ENCODE measurements at places on chromosomes 6 and 20.
A peak's percentile ranks its signal among the peaks of the same experiment; 100 is the strongest.

- no peak for DNase-seq
Measured at GRCh38 chr6:166582258-166582657, 4.2 kb downstream of the RAMACL start.

DNA sequence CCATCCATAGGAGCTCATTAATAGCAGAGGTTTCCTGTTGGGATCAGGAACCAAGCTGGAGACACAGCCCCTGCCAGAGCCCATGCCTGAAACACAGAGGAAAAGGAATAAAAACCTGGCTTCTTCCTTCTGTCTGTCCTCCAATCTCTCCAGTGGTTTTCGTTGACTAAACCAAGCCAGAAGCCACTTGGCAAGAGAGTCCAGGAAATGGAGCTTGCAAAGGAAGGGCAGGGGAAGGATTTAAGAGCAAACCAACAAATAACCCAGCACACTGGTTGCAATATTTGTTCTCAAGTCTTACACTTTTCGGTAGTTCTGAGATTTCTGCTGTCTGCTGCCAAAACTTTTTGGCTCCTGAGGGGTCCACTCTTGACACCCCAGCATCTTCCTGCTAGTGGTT, 137.0 kb upstream of the BMP2 start:
- DNase-seq: no peak

DNA sequence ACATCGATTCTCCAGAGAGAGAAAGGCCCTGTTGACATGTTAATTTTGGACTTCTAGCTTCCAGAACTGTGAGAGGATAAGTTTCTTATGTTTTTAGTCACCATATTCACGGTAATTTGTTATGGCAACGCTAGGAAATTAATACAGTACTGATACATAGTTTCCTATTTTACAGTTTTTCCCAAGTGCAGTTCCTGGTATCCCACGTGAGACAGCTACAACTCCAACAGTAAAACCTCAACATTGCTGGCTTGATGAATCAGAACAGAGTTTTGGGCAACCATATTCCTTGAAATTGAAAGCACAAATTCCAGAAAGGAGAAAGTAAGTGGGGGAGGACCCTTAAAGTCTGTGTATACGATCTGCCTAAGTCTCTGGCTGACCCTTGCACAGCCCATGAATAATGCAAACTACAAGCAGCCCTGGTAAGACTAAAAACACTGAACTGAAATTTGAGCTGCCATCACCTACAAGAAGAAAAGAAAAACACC, 505.1 kb upstream of the NRSN1 start:
- DNase-seq: no peak

GRCh38 chr6:113825781-113826180, 31.4 kb upstream of the MARCKS start:
- no peak for DNase-seq

DNA sequence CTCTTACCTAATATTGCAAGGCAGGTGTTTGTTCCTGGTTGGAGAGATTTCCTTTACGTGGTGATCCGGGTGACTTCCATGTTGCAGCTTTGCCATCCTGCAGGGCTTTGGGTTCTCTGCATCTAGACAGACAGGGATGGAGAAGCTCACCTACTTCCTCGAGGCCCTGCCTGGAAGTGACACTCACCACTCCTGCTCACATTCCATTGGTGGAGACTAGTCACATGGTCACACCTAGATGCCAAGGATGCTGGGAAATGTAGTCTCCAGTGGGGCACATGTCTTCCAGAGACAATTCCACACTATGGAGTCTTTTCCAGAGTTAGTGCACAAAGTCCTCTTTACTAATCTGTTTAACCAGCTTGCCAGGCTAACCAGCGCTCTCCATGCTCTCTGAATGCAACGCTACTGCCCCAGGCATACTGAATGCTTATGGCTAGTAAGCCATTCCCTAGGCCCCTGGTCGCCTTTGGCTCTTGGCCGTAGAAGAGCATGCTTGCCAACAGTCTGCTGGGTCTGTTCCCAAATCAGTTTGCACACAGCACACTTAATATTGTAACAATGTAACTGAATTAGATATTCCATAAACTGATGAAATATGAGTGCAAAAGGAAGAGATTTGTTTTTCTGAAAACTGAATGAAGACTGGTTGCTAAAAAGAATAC, 6.7 kb upstream of the KCNK15 start:
- peak; percentile 82 for DNase-seq

DNA sequence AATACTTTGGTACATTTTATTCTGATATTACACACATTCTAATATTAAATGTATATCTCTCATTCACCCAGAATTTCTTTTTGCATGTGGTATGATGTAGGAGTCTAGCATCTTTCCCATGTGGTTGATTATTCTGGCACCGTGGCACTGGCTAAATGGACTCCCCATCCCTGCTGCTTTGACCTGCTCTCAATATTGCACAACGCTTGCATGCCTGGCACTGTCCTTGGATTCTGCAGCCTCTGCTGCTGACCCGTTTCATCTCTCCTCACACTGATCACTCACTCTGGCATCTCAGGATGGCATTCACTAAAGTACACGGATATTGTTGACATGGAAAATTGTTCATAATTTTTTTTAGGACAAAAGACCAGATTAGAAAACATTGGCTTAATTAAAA, 11.5 kb upstream of the DACT2 start:
- DNase-seq: no peak

GRCh38 chr6:149443411-149444181, 41.2 kb downstream of the ZC3H12D start:
- no peak for DNase-seq

GRCh38 chr6:97703661-97704060, 420.6 kb upstream of the MMS22L start:
- no peak for DNase-seq

All from Jurkat, Clone E6-1 (cell line).